Smooth muscle cell of the coronary artery (primary cell): ENCODE measurements at places on chromosomes 2 and 18. TPM values are rescaled to one million over a fixed set of nuclear protein-coding genes. Genes with fewer than 3 reads are reported as not detected.

FSIP2 gene
- 0.08 TPM in 1 of 2 replicates, not detected in the other for total RNA-seq

FOXI3 gene
- not detected in 2 replicates for total RNA-seq

GULP1 gene
- 4.1 and 17.1 TPM in 2 replicates for total RNA-seq

ZNF521 gene
- 4.4 and 31.2 TPM in 2 replicates for total RNA-seq

RIT2 gene
- total RNA-seq: not detected in 2 replicates

CDH2 gene
- total RNA-seq: 16.1 and 337 TPM in 2 replicates

CTIF gene
- total RNA-seq: 20.6 and 36.8 TPM in 2 replicates

TMEM18 gene
- 8.0 and 20.7 TPM in 2 replicates for total RNA-seq

KCNJ3 gene
- total RNA-seq: under 0.01 TPM in 1 of 2 replicates, not detected in the other

SLC8A1 gene
- total RNA-seq: 23.1 and 25.4 TPM in 2 replicates

CNDP1 gene
- not detected in 2 replicates for total RNA-seq

SNRPD1 gene
- 26.2 and 34.2 TPM in 2 replicates for total RNA-seq
